ENCODE measurements at places on chromosomes 5 and 9.

- no peak for DNase-seq
Measured at GRCh38 chr9:123743737-123744136, 186.2 kb downstream of the DENND1A start.

GRCh38 chr9:132994410-132995120 lies 16.1 kb downstream of the GFI1B start:
- no peak for DNase-seq

GRCh38 chr5:104178829-104179456 lies 616.4 kb upstream of the NUDT12 start:
- no peak for DNase-seq

GRCh38 chr9:127758843-127759242 lies 19.6 kb downstream of the SH2D3C start:
- DNase-seq, result no peak

GRCh38 chr5:5480481-5481111 lies 58.1 kb downstream of the ICE1 start:
- no peak for DNase-seq

GRCh38 chr5:81513982-81514381 lies 120.0 kb upstream of the ACOT12 start:
- no peak for DNase-seq

DNA sequence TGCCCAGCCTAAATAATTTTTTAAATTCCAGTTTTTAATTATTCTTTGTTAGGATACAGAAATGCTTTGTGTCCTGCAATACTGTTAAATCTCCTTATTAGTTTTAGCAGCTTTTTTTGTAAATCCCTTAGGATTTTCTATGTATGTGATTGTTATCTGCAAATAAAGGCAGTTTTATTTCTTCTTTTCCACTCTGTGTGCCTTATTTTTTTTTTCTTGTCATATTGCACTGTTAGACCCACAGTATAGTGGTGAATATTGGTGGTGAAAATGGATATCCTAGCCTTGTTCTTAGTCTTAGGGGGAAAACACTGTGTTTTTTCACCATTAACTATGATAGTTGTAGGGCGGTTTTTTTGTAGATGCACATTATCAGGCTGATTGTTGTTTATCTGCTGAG lies 11.3 kb upstream of the KIAA1958 start:
- no peak for DNase-seq

DNA sequence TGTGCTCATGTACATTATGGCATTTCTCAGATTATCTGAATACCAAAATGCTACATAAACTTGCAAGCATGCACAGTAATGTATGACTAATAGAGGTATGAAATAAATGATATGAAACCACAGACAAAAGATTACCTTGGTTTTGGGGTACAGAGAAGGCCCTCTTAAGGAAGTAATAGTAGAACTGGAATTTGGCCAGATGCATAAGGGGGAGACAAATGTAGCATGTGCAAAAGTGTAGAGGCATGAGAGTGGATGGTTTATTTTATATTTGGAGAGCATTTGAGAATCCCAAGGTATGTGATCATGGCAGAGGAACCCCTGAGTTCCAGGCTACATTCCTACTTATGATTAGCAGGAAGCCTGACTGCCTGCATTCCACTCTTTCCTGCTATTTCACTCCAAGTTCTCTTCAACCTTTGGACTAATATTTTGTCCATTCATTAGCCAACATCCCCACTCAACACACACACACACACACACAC lies 74.2 kb downstream of the MAMDC2 start:
- DNase-seq, result no peak

- no peak for DNase-seq
Measured at GRCh38 chr5:14767735-14768507, 103.4 kb downstream of the OTULIN start.

DNA sequence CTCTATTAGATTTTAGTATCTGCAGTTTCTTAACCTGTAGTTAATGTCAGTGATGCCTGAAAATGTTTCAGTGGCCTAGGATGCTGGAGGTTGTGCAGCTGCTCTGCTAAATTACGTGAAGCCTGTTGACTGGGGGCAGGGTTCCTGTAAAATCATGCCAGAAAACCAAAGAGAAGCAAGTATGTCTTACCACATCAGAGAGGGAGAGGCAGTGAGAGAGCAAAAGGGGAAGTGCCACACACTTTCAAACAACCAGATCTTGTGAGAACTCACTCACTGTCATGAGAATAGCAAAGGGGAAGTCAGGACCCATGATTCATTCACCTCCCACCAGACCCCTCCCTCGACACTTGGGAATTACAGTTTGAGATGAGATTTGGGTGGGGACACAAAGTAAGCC lies 83.9 kb upstream of the CYLC2 start:
- no peak for DNase-seq

- no peak for DNase-seq
Measured at GRCh38 chr5:91030521-91031401, 352.4 kb downstream of the ARRDC3 start.

DNA sequence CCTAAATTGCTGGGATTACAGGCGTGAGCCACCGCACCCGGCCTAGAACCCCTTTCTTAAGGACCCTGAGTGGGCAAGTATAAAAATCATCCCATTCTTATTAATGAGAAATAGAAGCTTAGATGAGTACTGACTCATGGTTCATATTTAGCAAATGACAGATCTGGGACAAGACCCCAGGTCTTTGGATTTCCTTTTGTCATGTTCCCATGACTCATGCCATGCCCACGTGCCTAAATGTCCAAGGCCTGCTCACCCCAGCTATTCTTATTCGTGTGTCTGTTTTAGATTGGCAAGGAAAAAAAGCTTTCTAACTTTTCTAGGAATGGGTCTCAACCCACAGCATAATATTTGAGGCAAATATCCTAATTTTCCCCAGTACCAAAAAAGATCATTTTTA lies 57.7 kb upstream of the RPS23 start:
- no peak for DNase-seq

- no peak for DNase-seq
Measured at GRCh38 chr5:101084353-101084752, 181.3 kb upstream of the ST8SIA4 start.

DNA sequence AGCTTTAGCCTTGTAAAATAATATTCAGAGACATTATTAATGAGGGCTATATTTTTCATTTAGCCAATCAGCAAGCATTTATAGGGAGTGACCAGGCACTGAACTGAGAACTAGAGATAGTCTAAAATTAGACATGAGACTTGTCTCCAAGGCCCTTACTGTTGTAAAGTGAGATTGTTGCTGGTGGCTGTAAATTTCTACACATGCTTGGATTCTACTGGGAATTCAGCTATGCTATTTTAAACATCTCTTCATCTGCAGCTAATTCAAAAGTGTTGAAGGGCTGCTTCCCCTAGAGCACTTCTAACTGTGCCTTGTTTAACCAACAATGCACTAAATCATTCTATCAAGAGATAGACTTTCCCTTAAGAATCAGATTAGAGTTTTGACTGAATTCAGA lies 67.4 kb downstream of the CHSY3 start:
- DNase-seq, result no peak

- DNase-seq, result no peak
Measured at GRCh38 chr9:114612272-114612923, 1.3 kb downstream of the TMEM268 start.

GRCh38 chr5:89991592-89991991 lies 418.0 kb downstream of the CETN3 start:
- DNase-seq, result no peak
